Tibial artery (tissue), 4 donors: ENCODE measurements at places on chromosomes 11 and 22.
A peak's percentile ranks its signal among the peaks of the same experiment; 100 is the strongest.

- no peak for DNase-seq
These were observed 70.2 kb upstream of the CREB3L1 start for GRCh38 chr11:46207270-46207669.

- no peak for DNase-seq
These were observed 657.7 kb downstream of the OPCML start for GRCh38 chr11:132874638-132875037.

GRCh38 chr11:12636871-12637410, 37.3 kb upstream of the TEAD1 start:
- no peak for DNase-seq

GRCh38 chr11:15920856-15921629, 435.3 kb downstream of the SOX6 start:
- DNase-seq: peak; percentile 32

- DNase-seq: no peak
These were observed 36.1 kb downstream of the PPFIA1 start for GRCh38 chr11:70306586-70307033.

DNA sequence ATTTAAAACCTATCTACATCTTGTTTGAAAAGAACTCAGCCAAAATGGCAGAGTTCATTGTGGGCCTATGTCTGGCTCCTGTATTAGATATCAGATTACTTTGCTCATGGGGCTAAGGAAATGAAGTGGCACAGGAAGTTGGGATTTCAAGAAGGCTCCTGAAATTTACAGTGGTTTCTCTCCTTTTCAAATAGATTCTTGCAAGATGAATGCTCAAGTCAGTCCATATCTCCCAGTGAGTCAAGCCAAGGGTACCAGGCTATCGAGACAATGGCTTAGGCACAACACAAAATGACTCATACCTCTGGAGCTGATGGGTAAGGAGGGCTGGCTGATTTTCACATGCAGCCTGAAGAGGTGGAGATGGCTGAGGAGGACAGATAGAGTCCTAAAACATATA, 24.1 kb upstream of the APOA1 start:
- DNase-seq: no peak

GRCh38 chr11:105298630-105299029, 159.1 kb upstream of the CARD18 start:
- DNase-seq: no peak

DNA sequence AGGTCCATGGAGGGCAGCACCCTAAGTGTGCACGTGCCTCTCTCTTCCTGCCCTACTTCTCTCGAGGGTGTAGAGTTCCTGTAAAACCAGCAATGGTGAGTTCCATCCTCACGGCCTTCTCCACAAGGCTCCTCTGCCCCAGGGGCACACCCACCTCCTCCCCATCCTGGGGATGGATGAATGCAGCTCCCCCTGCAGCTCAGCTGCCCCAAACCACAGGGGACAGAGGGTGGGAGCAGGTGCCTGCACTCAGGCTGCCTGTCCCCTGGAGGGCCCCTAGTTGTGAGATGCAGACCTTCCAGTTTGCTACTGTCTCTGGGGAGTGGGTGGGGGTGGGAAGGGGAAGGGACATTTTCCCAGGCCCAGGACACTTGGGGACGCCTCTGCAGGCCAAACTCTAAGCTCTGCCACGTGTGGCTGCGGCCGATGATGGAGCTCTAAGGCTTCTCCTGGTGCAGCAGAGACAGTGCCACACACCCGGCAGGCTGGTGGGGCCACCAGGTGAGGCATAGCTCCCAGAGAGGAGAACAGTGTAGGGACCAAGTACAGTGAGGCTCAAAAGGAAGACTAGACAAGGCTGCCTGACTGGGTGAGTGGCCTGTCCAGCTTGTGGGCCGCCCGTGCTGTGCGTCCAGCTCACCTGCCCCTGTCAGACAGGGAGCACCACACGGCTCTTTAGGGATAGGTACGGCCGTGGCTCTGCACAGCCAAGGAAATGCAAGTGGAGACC, 540.9 kb downstream of the TBC1D22A start:
- DNase-seq: no peak

DNA sequence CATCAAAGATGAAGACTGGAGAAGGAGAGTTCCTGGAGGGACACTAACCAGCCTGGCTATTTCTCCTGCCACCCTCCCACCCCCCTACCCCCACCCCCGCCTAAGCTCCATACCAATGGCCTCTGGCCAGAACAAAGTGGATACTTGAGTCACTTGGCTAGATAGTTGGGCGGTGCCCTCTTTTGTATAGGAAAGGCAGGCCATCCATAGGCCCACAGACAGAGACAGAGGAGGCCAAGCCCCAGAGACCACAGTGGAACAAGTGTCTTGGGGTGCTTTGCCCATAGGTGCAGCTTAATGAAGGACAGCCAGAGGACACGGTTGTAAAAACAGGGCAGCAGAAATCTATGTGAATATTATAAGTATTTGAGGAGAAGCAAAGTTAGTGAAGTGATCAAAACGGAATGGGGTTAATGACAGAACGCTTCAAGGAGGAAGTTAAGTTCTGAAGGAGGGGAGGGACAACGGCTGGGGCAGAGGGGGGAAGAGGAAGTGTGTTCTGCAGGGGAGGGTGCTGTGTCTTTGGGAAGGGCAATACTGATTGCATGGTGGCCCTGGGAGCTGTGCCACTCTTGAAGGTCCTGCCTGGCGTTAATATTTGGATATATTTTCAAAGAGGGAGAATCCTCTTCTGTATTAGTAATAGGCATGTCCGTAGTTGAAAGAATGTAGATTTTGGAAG, 32.7 kb downstream of the FLI1 start:
- no peak for DNase-seq

- no peak for DNase-seq
These were observed 1.8 kb upstream of the SLC37A2 start for GRCh38 chr11:125061281-125061680.

DNA sequence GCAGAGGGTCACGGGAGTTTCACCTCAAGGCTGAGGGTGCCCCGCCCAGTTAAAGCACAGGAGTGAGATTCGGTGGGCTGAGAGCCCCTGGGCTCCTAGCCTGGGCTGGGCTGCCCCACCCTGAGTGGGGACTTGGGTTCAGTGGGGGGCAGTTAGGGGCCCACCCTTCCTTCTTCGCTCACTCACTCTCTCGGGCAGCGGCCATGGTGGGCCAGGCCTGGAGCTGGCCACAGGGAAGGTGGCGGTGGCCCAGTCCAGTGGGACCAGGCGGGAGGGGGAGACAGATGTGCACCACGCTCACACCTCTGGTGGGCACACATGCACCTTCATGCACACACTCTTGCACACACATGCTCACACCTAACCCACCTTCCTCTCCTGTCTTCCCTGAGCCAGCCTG, 6.1 kb downstream of the FLRT1 start:
- no peak for DNase-seq

GRCh38 chr11:74397501-74398243, 561 bp downstream of the PGM2L1 start:
- DNase-seq: peak; percentile 23

- no peak for DNase-seq
These were observed 1.6 kb downstream of the RNF141 start for GRCh38 chr11:10539339-10539738.

GRCh38 chr11:100824041-100824809, 137.1 kb downstream of the ARHGAP42 start:
- no peak for DNase-seq

- no peak for DNase-seq
These were observed 12.3 kb upstream of the PNPLA3 start for GRCh38 chr22:43911351-43911750.
